Activated CD4-positive, alpha-beta T cell treated with anti-CD3 and anti-CD28 coated beads, Interleukin-2, amount 10 ng/mL, durations not matched to agents 7 days and 5 days (primary cell): ENCODE measurements at places on chromosomes 3 and 15.

DNA sequence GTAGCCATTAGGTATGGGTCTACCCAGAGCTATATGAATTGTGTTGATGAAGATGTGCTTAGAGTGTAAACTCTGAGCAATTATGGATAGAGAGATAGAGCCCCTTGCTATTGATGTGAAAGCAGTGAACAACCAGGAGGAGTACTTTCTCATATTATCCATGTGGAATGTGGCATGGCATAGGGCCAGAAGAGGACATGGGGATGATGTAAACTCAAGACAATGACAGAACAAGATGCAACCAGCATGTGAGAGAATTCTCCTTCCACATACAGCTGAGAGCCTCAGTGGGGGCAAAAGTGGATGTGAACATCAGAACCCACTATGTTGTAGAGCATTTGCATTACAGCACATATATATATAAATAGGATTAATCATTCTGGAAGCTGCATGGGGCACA, 36.4 kb upstream of the BNC1 start:
- no peak overlapping the region for H3K4me3 ChIP-seq
- no peaks in the 10 kb centered on the region for H3K4me1 ChIP-seq

GRCh38 chr15:95669146-95669922, 661.2 kb upstream of the NR2F2 start:
- H3K27me3 ChIP-seq, result peaks cover 20% of the 10 kb centered on the region
- no peak overlapping the region for H3K27ac ChIP-seq
- no peak for DNase-seq
- H3K4me1 ChIP-seq, result peaks cover 11% of the 10 kb centered on the region

- peaks cover 4% of the 10 kb centered on the region for H3K27me3 ChIP-seq
- no peak overlapping the region for H3K27ac ChIP-seq
- peaks cover 2% of the 10 kb centered on the region for H3K4me1 ChIP-seq
- no peak overlapping the region for H3K4me3 ChIP-seq
- no peak for DNase-seq
Observed at GRCh38 chr3:187843654-187844053, 98.4 kb upstream of the BCL6 start.

GRCh38 chr15:29410338-29410737, 140.7 kb upstream of the NSMCE3 start:
- no peak overlapping the region for H3K4me3 ChIP-seq
- DNase-seq, result no peak
- no peaks in the 10 kb centered on the region for H3K36me3 ChIP-seq
- H3K27me3 ChIP-seq, result peaks cover 11% of the 10 kb centered on the region

DNA sequence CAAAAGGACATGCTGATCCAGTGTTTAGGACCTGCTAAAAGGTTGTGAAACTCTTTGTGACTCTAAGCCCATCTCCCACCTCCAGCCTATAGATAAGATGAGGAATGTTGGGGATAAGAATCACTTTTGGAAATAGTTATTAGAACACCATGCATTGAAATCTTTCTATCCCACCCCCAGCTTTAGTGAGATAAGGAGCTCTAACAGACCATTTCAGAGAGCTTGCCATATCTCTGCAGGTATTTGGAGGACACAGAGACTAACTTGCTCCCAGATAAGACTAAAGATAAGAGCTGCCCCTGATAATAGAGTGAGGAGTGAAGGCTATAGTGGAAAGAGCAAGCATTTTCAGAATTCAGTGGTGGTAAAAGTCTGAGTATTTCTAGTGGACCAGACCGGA, 53.1 kb upstream of the GNB4 start:
- H3K36me3 ChIP-seq, result no peaks in the 10 kb centered on the region
- no peak overlapping the region for H3K27ac ChIP-seq
- peaks cover 10% of the 10 kb centered on the region for H3K27me3 ChIP-seq
- DNase-seq, result no peak
- H3K4me3 ChIP-seq, result no peak overlapping the region
